Spleen (tissue), 13 donors: ENCODE measurements at places on chromosomes 12 and 14. TPM values are rescaled to one million over a fixed set of nuclear protein-coding genes. Genes with fewer than 3 reads are reported as not detected.

The CCDC38 gene
- 1.2 TPM for polyA plus RNA-seq

The FZD10 gene
- 0.06 TPM for polyA plus RNA-seq

The TESPA1 gene
- polyA plus RNA-seq: 10.4 TPM

The BEST3 gene
- not detected for polyA plus RNA-seq

The EEA1 gene
- 2.3 TPM for polyA plus RNA-seq

The ESR2 gene
- 0.93 TPM for polyA plus RNA-seq

The FGF6 gene
- polyA plus RNA-seq: not detected

DNA sequence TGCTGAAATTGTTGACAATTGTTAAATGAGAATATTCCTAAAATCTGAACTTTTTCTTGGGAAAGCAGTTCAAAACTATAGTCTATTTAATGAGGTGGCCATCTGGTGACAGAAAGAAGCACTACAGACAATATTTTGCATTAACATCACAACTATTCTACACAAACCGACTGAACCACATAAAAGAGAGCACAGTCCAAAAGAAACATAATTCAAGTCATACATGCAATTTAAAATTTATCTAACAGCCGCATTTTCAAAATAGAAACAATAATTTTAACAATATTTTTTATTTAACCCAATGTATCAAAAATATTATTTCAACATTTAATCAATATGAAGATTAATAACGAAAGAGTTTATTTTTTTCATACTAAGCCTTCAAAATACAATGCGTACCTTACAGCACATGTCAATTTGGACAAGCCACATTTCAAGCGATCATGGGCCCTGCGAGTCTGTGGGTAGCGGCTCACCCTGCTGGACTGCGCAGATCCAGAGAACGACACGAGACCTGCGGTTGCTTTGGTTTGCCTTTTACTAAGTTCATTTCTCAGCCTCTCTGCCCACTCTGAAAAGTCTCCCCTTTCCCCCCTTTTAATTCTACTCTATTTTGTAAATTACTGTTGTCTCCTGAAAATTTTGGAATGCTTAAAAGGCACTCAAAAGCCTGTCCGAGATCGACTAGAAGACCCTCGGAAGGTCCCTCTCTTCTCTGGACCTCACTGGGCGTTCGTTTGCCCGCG is 947 bp upstream of the LRRC9 start:
- no peak for DNase-seq

DNA sequence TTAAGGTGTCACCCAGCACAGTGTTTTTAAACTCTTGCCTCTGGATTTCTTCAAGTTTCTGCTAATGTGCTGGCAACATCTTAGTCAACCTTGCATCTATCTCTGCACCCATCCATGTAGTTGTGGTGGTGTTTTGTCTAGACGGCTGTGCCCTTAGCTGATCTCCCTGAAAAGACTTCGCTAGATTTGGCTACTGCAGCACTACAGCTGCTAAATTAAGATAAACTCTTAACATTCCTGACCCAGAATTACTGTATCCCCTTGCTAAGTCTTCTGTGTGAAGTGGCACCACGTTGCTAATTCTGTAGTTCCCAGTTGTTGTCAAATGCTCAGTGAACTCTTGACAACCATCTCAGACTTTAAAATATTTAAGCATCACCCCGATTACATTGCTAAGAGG is 66.8 kb downstream of the SRGAP1 start:
- no peak for DNase-seq

GRCh38 chr14:90275820-90276219 is 19.5 kb downstream of the PSMC1 start:
- no peak for DNase-seq

- no peak for DNase-seq
Measured at GRCh38 chr14:96486705-96487104, 15.5 kb upstream of the PAPOLA start.

GRCh38 chr12:22974865-22975264 is 349.9 kb downstream of the ETNK1 start:
- DNase-seq: no peak

GRCh38 chr14:88140874-88141273 is 135.9 kb downstream of the GPR65 start:
- no peak for DNase-seq

GRCh38 chr14:55454264-55455002 is 14.0 kb upstream of the TBPL2 start:
- no peak for DNase-seq

DNA sequence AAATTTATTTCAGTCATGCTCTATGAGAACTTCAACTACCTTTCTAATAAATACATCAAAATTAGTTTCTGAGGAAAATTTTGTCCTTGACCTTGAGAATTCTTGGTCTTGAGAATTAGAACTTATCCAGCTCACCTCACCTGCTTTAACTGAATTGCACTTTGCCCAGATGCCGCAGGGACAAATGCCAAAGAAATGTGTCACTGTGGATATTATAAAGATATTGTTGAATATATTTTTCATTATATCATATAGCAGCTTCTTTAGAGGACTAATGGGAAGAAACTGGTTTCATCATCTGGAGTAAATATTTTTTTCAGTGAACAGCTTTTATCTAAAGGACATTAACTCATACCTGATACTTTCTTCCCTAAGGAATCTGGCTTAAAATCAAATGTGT is 54.1 kb downstream of the LRP6 start:
- no peak for DNase-seq

- no peak for DNase-seq
Measured at GRCh38 chr12:29796823-29797263, 13.1 kb upstream of the TMTC1 start.

DNA sequence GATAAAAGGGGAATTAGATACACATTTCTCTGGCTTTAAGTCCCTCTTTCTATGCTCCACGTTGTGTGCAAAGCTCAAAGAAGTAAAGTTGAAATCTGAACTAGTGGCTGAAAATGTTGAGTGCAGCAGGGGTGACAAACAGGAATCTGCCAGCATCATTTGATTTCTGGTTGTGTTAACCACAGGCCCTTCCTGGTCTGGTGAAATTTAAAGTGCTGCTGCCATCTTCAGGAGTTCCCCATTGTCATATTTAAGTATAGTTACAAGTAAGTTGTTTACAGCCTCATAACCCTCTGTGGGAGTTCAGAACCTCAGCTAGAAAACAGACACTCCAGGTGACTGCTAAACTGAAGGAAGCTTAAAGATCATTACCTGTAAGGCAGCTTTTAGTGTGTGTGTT is 90.9 kb upstream of the CCDC196 start:
- no peak for DNase-seq

- DNase-seq: no peak
Measured at GRCh38 chr12:94039914-94040313, 108.5 kb upstream of the PLXNC1 start.

DNA sequence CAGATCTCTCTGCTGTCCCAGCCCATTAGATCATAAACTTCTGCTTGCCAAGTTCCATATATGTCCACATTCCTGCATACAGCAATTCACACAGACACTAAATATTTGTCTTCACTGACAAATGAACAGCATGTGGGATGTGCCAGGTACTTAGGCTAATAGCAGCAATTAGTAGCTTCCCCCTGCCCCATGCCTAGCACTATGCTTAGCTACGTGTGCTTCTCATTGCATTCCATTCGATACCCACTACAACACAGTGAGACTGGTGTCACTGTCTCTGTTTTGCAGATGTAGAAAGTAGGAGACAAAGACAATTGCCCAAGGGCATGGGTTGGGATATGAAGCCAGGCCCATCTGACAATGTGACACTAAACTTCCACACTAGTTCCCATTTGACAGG is 308.4 kb downstream of the BCL11B start:
- DNase-seq: no peak

GRCh38 chr12:122336015-122336946 is 70.0 kb upstream of the VPS33A start:
- no peak for DNase-seq

DNA sequence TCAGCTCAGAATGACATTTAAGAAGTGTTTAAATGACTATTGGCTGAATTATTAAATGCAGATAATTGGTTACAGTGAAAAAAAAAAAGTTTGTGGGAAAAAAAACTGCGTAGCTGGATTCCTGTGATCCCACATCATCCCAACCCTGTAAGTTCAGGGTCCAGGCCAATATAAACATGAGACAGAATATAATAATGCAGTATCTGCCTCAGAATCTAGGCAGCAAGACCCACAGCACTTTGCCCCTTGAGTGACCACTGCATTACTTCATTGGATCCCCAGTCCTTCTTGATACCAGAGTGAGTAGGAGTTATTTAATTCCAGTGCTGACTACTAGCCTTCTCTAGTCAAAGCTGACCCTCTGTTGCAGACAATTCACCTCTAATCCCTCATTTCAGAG is 272.6 kb downstream of the CCER1 start:
- no peak for DNase-seq

DNA sequence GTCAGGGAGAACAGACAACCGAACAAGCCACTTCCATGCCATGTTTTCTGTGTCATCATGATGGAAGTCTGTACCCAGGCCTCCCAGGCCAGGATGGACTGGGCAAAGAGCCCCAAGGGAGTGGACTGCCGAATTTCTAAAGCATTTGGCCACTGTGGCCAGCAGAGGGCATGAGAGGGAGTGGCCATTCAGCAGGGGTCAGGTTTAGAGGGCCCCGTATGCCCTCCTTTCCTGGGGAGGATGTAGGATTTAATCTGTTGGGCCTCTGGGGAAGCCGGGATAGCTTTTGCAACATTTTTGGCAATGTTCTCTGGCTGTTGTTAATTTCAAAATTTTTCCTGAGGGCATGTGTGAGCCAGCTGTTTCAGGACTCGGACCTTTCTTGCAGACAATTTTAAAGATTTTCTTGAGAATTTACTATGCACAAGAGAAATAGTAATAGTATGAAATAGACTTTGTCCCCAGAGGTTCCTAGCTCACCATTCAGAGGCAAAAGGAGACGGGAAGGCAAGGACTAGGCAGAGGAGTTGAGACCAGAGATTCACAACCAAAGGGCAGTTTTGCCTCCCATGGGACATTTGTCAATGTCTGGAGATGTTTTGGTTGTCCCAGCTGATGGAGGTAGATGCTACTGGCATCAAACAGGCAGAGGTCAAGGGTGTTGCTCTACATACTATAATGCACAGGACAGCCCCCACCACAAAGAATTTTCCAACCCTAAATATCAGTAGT is 18.0 kb downstream of the ACACB start:
- DNase-seq: peak; percentile 75

GRCh38 chr14:23160924-23161522 is 22.4 kb downstream of the SLC7A8 start:
- DNase-seq: peak; percentile 79

DNA sequence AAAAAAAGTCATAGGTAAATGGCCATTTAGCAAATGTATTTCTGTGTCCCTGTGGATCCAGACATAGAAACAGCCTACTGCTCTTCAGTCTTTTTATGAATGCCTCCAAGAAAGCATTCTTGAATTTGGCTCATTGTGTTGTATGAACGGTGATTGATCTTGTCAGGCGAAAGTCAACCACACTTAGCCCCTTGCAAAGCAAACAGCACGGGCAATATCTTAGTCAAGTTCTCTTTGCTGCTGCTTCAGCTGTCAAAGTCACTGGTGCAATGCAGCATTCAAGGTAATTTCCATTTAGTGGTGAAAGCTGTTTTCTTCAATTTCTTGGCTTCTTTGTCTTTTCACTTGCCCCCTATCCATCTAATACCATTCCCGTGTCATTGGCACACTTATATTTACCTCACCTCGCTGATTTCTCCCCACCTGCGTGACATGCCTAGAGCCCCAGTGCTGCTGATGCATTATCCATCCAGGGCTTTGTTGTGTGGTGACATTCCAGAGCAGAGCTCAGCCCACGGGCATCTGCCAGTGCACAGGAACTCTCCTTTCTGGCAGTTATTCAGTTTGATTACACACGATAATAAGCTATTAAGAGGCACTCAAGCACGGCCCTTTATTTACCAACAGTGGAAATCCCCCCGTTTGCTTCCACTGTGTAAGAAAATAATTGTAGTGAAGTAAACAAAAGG is 362.3 kb upstream of the NOVA1 start:
- no peak for DNase-seq

DNA sequence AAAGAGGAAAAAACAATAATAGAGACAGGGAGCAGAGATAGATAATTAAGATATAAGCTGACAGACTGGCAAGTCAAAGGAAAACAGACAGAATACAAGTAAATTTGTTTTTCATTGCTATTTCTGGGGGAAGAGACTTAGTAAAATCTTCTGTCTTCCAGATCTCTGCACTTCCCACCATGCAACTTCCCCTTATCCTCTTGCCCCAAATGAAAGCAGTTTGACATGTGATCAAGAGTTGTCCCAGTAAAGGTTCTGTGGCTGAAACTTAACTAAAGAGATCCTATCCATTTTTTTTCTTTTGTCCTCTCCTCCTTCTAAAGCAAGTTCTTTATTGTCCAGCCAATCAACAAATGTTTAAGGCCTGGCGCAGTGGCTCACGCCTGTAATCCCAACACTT is 1.5 kb upstream of the MLF2 start:
- no peak for DNase-seq

- no peak for DNase-seq
Measured at GRCh38 chr14:99899578-99900178, 106.5 kb downstream of the EML1 start.

DNA sequence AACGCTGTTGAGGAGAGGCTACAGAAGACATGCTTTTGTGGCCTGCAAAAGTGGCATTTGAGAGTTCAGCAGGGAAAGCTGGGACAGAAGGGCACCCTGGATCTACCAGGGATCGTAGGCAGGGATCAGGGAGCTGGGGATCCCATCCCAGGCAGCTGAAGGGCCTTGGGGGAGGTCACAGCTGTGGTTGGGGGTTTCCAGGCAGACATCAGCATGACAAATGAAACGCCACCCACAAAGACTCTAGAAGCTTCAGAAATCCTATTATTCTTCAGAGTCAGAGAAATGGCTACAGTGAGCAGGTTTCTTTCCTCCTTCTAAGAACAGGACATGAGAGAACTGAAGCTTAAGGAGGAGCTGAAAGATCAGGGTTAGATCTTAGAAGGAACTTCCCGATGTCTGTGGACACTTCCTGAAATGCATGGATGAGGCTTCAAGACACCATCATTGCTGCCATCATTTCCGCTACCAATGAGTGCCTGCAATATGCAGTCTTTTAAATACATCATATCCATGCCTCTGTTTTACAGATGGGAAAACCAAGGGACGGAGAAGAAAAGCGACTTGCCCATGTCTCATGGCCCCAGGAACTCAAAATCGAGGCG is 104.3 kb downstream of the RBM19 start:
- no peak for DNase-seq

GRCh38 chr14:104184911-104185499 is 46.6 kb downstream of the KIF26A start:
- DNase-seq: no peak

GRCh38 chr14:54343272-54344121 is 53.3 kb upstream of the CDKN3 start:
- no peak for DNase-seq

GRCh38 chr12:25767606-25768005 is 190.9 kb upstream of the RASSF8 start:
- no peak for DNase-seq

- no peak for DNase-seq
Measured at GRCh38 chr12:84585776-84586395, 326.7 kb downstream of the SLC6A15 start.
